CMK (cell line): ENCODE measurements at places on chromosomes 12 and 14.

DNA sequence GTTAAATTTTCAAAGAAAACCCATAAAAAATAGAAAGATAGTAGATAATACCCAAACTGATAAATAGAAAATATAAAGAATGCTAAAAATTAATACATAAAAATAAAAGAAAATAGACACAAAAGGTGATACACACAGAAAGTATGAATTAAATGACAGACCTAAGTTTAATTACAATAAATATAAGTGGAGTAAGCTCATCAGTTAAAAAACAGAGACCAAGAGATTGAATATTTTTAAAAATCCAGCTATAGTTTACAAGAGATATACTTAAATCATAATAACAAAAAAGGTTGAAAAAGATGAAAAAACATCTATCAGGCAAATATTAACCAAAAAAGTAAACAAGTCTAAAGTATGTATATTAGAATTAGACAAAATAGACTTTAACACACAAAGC is 268.2 kb downstream of the SOX5 start:
- no peak for DNase-seq

DNA sequence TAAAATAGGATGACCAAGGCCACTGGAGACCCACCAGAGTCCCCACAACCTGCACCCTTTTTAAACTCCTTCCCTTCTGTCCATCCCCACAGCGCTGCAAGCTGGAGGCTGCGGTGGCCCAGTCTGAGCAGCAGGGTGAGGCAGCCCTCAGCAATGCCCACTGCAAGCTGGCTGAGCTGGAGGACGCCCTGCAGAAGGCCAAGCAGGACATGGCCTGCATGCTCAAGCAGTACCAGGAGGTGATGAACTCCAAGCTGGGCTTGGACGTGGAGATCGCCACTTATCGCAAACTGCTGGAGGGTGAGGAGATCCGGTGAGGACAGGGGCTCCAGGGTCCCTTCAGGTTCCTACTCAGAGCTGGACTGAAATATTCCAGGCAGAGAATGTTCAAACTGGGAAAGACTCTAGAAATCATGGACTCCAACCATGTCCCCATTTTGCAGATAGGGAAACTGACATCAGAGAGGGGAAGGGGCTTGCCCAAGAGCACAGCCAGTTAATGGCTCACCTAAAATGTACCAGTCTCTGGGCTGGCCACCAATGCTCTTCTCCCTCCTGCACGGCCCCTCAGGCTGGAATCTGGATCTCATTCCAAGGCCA is 17.2 kb downstream of the KRT85 start:
- no peak for DNase-seq

DNA sequence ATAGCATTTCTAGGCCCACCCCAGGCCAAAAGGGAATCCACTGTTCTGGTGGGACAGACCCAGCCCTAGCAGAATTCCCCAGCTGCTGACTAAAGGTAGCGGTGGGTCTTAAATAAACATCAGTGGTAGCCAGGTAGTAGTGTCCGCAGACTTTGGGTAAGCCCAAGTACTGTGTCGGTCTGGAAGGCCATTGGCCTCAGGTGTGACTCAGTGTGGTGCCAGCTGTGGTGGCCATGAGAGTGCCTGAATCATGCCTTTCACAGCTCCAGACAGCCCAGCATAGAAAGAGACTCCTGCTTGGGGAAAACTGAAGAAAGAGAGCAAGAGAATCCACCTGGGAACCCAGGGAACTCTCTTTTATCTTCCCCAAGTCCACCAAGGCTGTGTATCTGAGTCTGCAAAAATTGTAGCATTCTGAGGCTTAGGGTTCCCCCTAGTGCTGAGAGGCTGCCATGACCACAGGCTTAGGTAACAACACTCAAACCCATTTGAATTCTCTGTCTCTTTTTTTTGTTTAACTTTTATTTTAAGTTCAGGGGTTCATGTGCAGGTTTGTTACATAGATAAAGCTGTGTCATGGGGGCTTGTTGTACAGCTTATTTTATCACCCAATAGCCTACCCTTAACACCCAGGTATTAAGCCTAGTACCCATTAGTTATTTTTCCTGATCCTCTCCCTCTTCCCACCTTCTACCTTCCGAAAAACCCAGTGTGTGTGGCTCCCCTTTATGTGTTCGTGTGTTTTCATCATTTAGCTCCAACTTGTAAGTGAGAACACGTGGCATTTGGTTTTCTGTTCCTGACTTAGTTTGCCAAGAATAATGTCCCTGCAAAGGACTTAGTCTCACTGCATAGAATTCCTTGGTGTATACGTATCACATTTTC is 16.7 kb upstream of the CD163L1 start:
- DNase-seq: no peak

- DNase-seq: no peak
Measured at GRCh38 chr12:52126050-52126604, 46.6 kb downstream of the SMIM41 start.

- DNase-seq: no peak
Measured at GRCh38 chr14:72932893-72933292, 6.6 kb downstream of the DCAF4 start.

GRCh38 chr12:4572680-4573079 is 10.7 kb downstream of the DYRK4 start:
- DNase-seq: peak; percentile 62

GRCh38 chr14:76729258-76729657 is 32.0 kb upstream of the VASH1 start:
- DNase-seq: no peak

- no peak for DNase-seq
Measured at GRCh38 chr14:39228509-39229221, 5.0 kb upstream of the MIA2 start.

GRCh38 chr12:89529738-89530137 is 3.9 kb upstream of the POC1B start:
- no peak for DNase-seq

DNA sequence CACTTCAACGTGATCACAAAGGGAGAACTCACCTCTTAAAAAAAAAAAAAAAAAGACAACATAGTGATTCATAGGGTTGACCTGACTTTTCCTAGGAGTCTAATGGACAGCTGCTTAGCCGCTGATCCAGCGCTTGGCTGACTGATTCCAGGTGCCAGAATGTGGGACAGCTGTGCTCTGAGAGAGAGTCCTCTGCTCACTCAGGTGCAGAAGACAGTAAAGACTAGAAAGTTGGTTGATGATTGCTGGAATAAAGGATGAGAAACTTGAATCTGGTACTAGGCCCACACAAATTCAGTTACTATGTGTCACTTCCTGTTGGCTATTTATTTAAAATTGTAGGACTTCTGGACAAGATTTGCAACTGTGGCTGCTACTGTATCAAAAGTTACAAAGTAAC is 229.4 kb downstream of the CHST11 start:
- no peak for DNase-seq

DNA sequence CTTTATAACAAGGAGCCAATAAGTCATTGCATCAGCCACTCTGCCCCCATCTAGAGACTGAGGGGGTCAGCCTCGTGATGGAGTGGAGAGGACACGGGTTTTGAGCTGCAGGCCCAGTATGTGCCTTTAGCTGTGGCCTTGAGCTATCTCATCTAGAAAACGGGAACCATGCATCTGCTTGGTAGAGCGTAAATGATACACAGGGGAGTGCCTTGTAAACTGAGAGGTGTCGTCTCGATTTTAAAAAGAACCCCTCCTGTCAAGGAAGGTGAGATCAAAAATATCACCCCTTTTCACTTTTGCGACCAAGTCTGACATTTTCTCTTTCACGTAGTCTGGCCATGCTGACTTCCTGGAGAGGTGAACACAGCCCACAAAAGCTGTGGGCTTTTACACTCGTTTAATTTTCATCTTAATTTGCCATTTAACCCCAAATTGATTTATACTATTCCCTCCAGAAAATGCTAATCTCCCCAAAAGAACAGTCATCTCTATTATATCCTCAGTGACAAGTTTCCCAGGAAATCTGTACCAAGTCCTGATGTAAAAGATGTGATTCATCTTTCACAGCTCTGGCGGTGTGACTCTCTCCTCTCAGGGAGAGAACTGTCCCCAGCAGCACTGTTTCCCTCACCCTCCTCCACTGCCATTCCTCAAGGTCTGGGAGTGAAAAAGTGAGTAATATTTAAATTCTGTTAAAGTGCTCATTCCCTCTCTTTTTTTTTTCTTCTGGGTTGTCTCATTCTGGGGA is 30.6 kb downstream of the VCPKMT start:
- DNase-seq: no peak
